ENCODE measurements at places on chromosomes 11 and 22. TPM values are rescaled to one million over a fixed set of nuclear protein-coding genes. Genes with fewer than 3 reads are reported as not detected.

- ATAC-seq: no peak
These were observed 11.0 kb upstream of the HEPHL1 start for GRCh38 chr11:94010136-94010535.

GRCh38 chr11:94869186-94869585 is 101.0 kb downstream of the AMOTL1 start:
- no peak for ATAC-seq

- peak; percentile 86 for ATAC-seq
These were observed 177.6 kb downstream of the IGLL1 start for GRCh38 chr22:23402275-23403151.

The GTSE1 gene
- 1.1 TPM for total RNA-seq
